Stimulated activated CD4-positive, alpha-beta T cell treated with anti-CD3 and anti-CD28 coated beads, Interleukin-1b, Interleukin-23, amount 100 ng/mL, for 1 hour (primary cell): ENCODE measurements at places on chromosomes 3 and 15.

DNA sequence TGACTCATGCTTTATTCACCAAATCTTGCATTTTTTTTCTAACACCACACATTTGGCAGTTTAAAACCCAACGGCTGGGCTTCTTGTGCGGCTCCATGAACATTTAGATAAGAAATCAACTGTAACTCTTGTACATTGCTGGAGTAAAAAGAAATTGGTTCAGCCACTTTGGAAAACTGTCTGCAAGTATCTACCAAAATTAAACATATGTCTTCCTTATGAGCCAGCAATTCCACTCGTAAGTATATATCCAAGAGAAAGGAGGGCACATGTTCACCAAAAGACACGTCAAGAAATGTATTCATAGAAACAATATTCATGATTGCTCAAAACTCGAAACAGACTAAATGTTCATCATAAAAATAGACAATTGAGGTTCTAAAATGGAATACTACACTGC lies 291.9 kb upstream of the POU1F1 start:
- DNase-seq: no peak

GRCh38 chr3:194315965-194316361 lies 35.2 kb downstream of the CPN2 start:
- no peak for DNase-seq

- no peak for DNase-seq
Observed at GRCh38 chr15:85828126-85828525, 33.4 kb upstream of the KLHL25 start.

GRCh38 chr15:40150163-40150925 lies 10.5 kb upstream of the BUB1B start:
- no peak for DNase-seq

DNA sequence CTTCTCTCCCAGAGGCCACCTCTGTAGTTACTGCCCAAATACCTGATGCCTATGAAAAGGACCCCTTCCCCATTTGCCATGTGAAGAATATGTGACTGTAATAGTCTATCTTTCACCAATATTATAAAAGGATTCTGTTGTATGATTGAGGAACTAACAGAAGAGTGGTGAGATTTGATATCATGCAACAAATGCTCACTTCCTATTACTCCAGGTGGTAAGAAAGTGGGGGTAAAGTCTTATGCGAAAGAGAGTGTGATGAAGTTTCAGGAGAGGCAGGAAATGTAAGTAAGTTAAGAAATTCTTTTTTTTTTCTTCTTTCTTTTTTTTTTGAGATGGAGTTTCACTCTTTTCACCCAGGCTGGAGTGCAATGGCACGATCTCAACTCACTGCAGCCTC lies 24.4 kb upstream of the RAP2B start:
- no peak for DNase-seq

- DNase-seq: no peak
Observed at GRCh38 chr3:38738630-38739395, 77.2 kb downstream of the SCN10A start.

DNA sequence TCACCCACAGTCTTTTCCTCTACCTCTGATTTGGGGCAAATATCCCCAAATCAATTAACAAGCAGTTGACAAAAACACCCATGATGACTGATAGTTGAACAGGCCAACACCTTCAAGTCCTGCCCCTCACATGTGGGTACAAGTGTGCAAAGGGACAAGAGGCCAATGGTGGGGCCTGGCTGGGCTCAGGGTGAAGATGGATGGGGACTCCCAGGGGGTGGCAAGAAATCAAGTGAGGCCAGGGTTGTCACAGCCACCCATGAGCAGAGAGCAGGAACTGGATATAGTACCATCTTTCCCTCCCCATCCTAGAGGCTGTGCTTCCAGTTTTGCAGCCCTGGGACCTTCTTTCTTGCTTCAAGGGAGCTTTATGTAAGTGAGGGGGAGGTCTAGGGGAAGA lies 270.2 kb upstream of the TOPAZ1 start:
- DNase-seq: no peak

GRCh38 chr3:113255100-113255853 lies 43.9 kb downstream of the BOC start:
- DNase-seq: no peak

DNA sequence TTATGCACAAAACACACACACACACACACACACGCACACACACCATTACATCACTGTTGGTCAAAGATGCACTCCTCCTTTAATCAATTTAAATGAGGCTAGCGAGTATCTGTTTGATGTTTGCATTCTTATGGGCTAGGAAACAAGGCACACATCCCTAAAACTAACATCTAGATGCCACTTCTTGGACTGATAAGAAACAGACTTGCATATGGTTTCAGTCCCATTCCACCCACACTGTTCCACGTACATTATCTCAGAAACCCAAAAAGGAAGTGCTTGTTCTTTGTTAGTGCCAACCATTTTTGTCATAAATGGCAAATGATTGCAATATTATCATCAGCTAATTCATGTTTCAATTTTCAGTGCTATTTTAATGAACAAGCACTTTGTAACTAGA lies 69.5 kb downstream of the CCR1 start:
- DNase-seq: no peak

DNA sequence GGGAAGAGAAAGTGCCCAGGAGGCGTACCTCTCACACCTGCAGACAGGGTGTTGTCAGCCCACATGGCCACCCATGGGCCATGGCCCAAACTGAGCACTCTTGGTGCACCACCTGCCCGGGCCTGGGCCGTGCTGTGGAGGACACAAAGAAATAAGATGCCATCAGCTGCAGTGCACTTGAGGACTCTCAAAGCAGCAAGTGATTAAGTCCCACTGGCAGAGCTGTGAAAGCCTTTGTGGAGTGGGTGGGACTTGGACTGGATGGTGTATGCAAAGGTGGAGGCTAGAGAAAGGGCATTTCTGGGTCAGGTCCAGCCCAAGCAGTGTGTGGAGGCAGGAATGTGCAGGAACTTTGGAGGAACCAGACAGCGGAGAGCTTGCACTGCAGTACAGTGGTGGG lies 122.3 kb downstream of the MEGF11 start:
- DNase-seq: no peak

DNA sequence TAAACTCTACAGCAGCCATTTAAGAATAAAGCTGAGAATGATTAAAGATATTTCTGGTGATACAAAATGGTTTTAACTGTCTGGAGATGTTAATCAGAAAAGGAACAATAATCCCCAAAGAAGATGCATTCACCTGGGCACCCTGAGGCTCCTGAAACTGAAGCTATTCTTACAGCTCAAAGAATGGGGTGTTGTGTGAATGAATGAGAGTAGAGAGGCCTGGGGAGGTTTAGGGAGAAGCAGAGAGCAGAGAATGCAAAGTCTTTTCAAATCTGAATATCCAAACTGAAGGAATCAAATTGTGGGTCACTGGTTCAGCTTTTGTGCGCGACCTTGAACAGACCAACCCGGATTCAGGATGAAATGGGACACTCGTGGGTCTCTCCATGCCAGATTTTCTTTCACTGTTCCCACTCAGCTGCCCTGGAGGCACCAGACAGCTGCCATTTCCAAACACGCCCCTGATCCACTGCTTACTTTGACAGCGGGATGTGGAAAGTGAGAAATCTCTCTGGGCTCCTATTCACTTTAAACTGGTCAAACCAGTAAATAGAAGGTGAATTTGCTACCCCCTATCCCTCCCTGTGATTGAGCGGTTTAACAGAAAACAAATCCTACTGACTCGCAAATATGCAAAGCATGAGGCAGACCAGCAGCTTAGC lies 485.5 kb upstream of the THBS1 start:
- DNase-seq: no peak

GRCh38 chr3:73624821-73625665 lies at the start of gene PDZRN3:
PDZRN3 (minus strand) TSS chr3:73624941.
- DNase-seq: no peak

DNA sequence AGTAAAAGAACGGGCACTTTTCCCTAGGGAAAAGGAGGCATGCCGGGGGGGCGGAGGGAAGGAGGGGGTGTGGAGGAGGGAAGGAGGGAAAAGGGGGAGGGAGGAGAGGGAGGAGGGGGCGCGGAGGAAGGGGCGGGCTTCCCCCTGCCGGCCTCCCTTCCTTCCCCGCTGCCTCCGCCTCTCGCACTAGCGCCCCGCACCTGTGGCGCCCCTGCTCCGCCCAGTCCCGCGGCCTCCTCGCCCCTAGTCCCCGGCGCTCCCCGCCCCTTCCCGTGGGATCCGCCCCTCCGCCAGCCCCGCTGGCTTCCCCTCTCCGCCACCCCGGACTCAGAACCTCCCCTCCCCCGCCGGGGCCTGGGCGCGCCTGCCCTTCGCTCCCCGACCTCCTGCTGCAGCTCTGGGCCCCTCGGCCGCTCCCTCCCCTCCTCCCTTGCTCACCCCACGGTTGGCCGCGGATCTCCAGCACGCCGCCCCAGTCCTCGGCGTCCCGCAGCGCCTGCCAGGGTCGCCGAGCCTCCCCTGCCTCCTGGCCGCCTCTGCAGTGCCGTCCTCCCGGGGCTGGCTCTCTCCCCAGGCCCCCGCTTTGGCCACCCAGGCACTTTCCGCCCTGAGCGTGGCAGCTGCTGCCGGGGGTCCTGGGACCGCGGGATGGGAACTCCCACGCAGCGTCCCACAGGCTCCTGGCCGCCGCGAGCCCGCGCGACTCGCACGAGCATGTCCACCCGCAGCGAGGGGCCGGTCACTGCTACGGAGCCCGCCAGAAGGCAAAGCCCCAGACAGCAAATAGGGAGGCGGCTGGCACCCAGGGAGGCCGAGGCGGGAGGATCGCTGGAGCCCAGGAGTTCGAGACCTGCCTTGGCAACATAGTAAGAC lies 147.4 kb downstream of the TJP1 start:
- DNase-seq: no peak

DNA sequence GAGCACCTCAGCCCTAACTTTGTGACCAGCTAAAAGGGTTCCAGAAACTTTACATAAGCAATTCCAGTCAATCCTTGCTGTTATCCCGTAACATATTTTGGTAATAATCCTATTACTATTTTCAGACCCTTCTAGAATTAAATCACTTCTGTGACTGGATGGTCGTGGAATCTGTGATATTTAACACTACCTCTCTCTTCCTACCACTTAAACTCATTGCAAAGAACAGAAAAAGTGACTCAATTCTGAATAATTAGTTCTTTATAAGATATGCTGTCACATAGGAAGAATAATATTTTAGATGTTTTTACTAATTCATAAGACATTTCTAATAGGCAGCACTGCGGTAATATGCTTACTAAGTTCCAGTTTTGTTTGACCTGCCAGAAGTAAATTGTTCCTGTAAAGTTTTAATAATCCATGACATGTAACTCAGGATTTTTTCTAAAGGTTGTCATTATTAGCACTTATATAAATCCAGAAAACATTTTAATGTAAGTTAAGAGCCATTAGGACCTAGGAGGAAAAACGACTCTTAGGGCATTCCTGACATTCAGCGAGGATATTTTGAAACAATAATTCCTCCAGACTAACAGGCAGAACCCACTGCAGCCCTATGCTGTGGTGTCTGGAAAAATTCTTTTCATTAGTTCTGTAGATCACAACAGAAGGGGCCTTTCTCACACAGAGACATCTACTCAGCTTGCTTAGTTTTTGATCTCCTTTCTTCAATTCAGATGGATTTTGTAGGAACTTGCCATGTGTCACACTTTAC lies 113.3 kb upstream of the MBNL1 start:
- DNase-seq: no peak

GRCh38 chr3:142523921-142524566 lies 54.5 kb downstream of the ATR start:
- DNase-seq: no peak

DNA sequence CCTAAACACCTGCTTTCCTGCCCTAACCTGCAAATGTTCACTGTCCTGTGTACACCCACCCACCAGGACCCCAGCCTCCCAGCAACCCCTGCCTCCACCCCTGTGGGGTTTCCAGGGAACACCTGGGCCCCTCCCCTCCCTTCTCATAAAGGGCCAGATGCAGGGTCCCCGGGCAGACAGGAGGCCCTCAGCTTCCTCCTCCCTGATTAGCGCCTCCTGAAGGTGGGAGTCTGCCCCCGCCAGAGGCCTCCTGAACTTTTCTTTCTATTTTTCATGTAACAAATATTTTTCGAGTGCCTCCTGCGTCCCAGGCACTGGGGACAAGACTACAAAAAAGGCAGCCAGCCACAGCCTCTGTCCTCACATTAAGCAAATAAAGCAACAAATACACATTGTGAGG lies 135.4 kb upstream of the LINGO1 start:
- DNase-seq: no peak

- DNase-seq: no peak
Observed at GRCh38 chr3:133103706-133104105, 65.5 kb downstream of the TMEM108 start.

GRCh38 chr3:23916152-23916885 lies 471 bp downstream of the NKIRAS1 start:
- no peak for DNase-seq

GRCh38 chr3:77620009-77620408 lies 580.1 kb downstream of the ROBO2 start:
- DNase-seq: no peak

GRCh38 chr3:76943671-76944070 lies 96.2 kb upstream of the ROBO2 start:
- no peak for DNase-seq

DNA sequence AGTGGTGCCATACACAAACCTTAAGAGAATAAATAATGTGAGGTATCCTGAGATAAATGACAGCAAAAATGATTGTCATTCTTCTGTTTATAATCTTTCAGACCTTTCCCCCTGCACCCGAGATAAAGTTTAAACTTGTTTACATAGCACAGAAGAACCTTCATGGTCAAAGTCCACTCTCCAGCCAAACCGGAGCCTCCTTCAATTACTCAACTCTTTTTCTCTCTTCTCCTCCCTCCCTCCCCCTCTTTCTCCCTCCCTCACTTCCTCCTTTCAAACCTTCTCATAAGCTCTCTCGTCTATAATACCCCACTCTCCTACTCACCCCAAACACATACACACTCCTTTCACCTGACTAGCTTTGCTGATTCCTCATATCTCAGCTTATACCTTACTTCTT lies 198.9 kb downstream of the EFHB start:
- DNase-seq: no peak

- DNase-seq: no peak
Observed at GRCh38 chr3:4837374-4837930, 141.8 kb upstream of the BHLHE40 start.

DNA sequence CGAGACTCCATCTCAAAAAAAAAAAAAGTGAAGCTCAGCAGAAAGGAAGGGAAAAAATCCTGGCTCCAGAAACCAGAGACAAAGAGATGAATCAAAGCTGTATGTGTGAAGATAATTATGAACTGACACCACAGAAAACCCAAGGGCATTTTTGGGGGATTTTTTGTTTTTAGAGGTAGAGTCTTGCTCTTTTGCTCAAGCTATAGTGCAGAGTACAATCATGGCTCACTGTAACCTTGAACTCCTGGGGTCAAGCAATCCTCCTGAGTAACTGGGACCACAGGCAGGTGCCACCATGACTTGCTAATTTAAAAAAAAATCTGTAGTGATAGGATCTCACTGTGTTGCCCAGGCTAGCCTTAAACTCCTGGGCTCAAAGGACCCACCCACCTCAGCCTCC lies 22.8 kb downstream of the HCLS1 start:
- DNase-seq: no peak

DNA sequence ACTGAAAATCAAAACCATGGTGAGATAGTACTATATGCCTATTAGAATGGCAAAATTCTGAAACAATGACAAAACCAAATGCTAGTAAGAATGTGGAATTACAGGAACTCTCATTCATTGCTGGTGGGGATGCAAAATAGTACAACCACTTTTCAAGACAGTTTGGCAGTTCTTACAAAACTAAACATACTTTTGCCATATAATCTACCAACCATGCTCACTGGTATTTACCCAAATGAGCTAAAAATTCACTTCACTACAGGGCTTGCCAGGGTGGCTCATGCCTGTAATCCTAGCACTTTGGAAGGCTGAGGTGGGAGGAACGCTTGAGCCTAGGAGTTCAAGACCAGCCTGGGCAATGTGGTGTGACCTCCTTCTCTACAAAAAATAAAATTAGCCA lies 40.0 kb downstream of the MYO9A start:
- no peak for DNase-seq

GRCh38 chr15:94233441-94233840 lies 2.1 kb downstream of the MCTP2 start:
- no peak for DNase-seq
